ENCODE measurements at places on chromosomes 6 and 20. TPM values are rescaled to one million over a fixed set of nuclear protein-coding genes. Genes with fewer than 3 reads are reported as not detected.

The FOXQ1 gene
- not detected for total RNA-seq

The HLA-C gene
- total RNA-seq, result 1,739 TPM

The PARD6B gene
- total RNA-seq, result 1.1 TPM

The PSORS1C2 gene
- not detected for total RNA-seq

The NKAIN4 gene
- not detected for total RNA-seq

The HMGA1 gene
- total RNA-seq, result 258 TPM

The MLIP gene
- total RNA-seq, result not detected

The ECT2L gene
- not detected for total RNA-seq

The SIRPD gene
- 0.27 TPM for total RNA-seq

The GPR63 gene
- total RNA-seq, result 0.54 TPM

The DEFB132 gene
- total RNA-seq, result not detected

The KIF25 gene
- total RNA-seq, result not detected

The PSORS1C1 gene
- 0.27 TPM for total RNA-seq

The PAX1 gene
- total RNA-seq, result under 0.01 TPM

The CST4 gene
- total RNA-seq, result not detected

The IMPG1 gene
- total RNA-seq, result not detected

The SLC32A1 gene
- total RNA-seq, result 0.54 TPM

The HLA-DOB gene
- total RNA-seq, result 1.3 TPM

The TMEM244 gene
- not detected for total RNA-seq

The ADTRP gene
- total RNA-seq, result not detected

The PTCRA gene
- total RNA-seq, result under 0.01 TPM

The NUP153 gene
- total RNA-seq, result 32.6 TPM

The FRK gene
- under 0.01 TPM for total RNA-seq

The CCDC170 gene
- total RNA-seq, result not detected

The SNX14 gene
- total RNA-seq, result 49.8 TPM

The TSPO2 gene
- total RNA-seq, result not detected

The MARCKS gene
- total RNA-seq, result 0.81 TPM

The RIMS1 gene
- under 0.01 TPM for total RNA-seq

The VSX1 gene
- total RNA-seq, result not detected

The TNFRSF6B gene
- total RNA-seq, result 0.54 TPM

The MYB gene
- 250 TPM for total RNA-seq

The COL20A1 gene
- total RNA-seq, result not detected

The SLC22A7 gene
- not detected for total RNA-seq

The CLDN20 gene
- total RNA-seq, result not detected

The TUBE1 gene
- total RNA-seq, result 11.6 TPM

The SLC22A16 gene
- total RNA-seq, result 25.6 TPM

The TTK gene
- total RNA-seq, result 1.3 TPM

The ANKRD66 gene
- total RNA-seq, result not detected

The CFAP61 gene
- not detected for total RNA-seq

The HLA-DQA1 gene
- 1.6 TPM for total RNA-seq

The MUC22 gene
- total RNA-seq, result not detected

The POU3F2 gene
- total RNA-seq, result not detected
